Central memory CD8-positive, alpha-beta T cell (primary cell): ENCODE measurements at places on chromosomes 13 and 19.

DNA sequence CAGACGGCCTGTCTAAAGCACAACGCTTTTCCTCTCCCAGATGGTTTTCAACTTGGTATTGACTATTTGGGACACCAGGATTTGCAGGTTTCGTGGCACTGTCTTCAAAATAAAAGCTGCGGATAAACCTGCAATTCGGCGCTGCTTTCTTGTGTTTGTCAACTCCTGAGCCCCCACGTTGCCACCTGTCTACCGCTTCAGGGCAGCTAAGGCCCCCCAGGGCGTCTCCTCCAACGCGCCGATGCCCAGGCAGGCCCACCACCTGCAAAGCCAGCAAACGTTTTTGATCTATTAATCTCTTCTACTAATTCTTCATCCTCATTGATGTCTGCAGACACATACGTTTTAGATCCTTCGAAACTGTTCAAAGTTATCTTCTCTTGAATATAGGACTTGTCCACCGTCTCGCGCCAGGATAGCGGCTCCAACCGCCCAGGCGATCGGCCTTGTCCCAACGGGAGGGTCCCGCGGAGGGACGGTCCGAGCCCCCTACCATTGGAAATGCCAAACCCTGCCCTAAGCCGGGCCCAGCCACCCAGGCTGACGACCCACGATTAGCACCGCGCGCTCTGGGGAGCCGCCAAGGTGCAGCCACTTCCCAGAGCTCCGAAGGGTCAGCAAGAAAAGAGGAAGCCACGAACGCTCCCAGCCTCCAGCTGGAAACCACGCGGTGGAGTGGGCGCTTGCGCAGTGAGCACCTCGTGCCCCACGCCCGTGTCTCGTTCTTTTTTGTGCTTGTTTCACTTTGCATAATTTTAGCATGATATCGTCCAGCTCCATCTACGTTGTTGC is 23.4 kb upstream of the VN1R4 start:
- H3K27ac ChIP-seq: no peak overlapping the region
- no peaks in the 10 kb centered on the region for H3K27me3 ChIP-seq
- no peak overlapping the region for H3K4me3 ChIP-seq
- no peaks in the 10 kb centered on the region for H3K4me1 ChIP-seq

- no peak overlapping the region for H3K27ac ChIP-seq
- H3K27me3 ChIP-seq: peaks cover 9% of the 10 kb centered on the region
- DNase-seq: no peak
- H3K4me3 ChIP-seq: no peak overlapping the region
- H3K4me1 ChIP-seq: no peaks in the 10 kb centered on the region
- no peaks in the 10 kb centered on the region for H3K36me3 ChIP-seq
These were observed 157.7 kb downstream of the ZNF536 start for GRCh38 chr19:30529876-30530275.

GRCh38 chr13:114142640-114143490 is 10.4 kb upstream of the RASA3 start:
- no peak overlapping the region for H3K4me3 ChIP-seq
- H3K36me3 ChIP-seq: peaks cover 1% of the 10 kb centered on the region
- no peak overlapping the region for H3K27ac ChIP-seq
- peaks cover 27% of the 10 kb centered on the region for H3K4me1 ChIP-seq
- no peaks in the 10 kb centered on the region for H3K27me3 ChIP-seq
- DNase-seq: peak; percentile 65

DNA sequence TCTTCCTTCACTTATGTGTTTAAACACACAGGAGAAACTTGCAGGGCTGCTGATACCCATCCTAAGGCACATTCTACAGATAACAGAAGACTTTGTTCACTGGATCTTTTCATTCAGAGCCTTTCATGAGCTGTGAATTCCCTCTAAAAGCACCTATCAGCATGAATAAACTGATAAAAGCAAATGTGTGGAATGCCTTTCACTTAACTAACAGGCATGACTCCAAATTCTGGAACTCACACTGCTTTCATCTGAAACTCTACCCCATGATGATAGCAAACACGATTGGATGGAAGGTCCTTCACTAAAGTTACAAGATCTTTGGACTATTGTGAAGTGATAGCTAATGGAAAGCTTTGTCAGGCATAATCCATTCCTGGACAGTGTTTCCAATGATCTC is 457.3 kb downstream of the EFNB2 start:
- H3K27ac ChIP-seq: no peak overlapping the region
- H3K4me1 ChIP-seq: no peaks in the 10 kb centered on the region
- H3K4me3 ChIP-seq: no peak overlapping the region
- no peaks in the 10 kb centered on the region for H3K27me3 ChIP-seq
- peaks cover 4% of the 10 kb centered on the region for H3K36me3 ChIP-seq

DNA sequence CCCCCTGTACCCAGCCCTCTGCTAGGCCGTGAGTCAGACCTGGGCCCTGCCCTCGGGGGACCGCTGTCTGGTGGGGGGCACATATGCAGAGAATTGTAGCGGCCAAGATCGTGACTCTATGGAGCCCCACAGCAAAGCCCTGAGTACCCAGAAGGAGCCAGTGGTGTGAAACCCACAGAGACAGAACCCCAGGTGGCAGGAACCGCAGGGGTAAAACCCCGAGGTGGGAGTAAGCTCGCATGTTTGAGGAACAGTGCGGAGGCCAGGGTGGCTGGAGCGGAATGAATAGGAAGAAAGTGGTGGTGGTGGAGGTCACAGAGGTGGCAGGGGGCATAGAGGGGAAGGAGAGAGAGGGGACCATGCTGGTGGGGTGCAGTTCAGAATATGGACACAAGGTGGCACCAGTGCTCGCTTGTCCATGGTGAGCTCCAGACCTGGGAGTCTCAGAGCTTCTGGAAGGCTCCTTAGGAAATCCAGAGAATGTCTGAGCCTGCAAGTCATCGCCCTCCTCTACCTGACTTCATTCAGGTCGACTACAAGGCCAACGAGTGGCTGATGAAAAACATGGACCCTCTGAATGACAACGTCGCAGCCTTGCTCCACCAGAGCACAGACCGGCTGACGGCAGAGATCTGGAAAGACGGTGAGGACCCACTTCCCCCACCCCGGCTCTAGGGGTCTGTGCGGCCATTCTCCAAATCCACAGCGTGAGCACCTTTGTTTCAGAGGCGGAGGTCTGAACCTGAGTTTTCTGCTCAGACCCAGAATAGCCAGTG is 48.9 kb downstream of the MYH14 start:
- no peak overlapping the region for H3K4me3 ChIP-seq
- DNase-seq: no peak
- H3K27ac ChIP-seq: no peak overlapping the region

- H3K4me1 ChIP-seq: peaks cover 57% of the 10 kb centered on the region
- peaks cover 6% of the 10 kb centered on the region for H3K36me3 ChIP-seq
- H3K27ac ChIP-seq: no peak overlapping the region
These were observed 1.4 kb downstream of the FFAR2 start for GRCh38 chr19:35449359-35450043.

- DNase-seq: no peak
- H3K4me1 ChIP-seq: peaks cover 20% of the 10 kb centered on the region
- no peak overlapping the region for H3K4me3 ChIP-seq
These were observed 24.2 kb downstream of the VRK3 start for GRCh38 chr19:50000841-50001557.

- DNase-seq: no peak
- H3K4me3 ChIP-seq: no peak overlapping the region
- no peaks in the 10 kb centered on the region for H3K4me1 ChIP-seq
- peaks cover 18% of the 10 kb centered on the region for H3K27me3 ChIP-seq
These were observed 61.6 kb upstream of the SGCG start for GRCh38 chr13:23119131-23119530.

GRCh38 chr19:42850981-42851717 is 28.4 kb downstream of the PSG1 start:
- H3K27ac ChIP-seq: no peak overlapping the region
- DNase-seq: no peak
- H3K36me3 ChIP-seq: no peaks in the 10 kb centered on the region
- H3K4me1 ChIP-seq: no peaks in the 10 kb centered on the region

- H3K36me3 ChIP-seq: peaks cover 2% of the 10 kb centered on the region
- no peak within 1 kb of the TSS for H3K27ac ChIP-seq
- H3K4me3 ChIP-seq: peak within 1 kb of the TSS; percentile 61
- DNase-seq: no peak
- no peaks in the 10 kb centered on the region for H3K4me1 ChIP-seq
These were observed at the start of gene KCTD15 for GRCh38 chr19:33796164-33796875. Gene KCTD15 (plus strand): TSS chr19:33796870. CDS start chr19:33800455, 3,585 bp downstream.

DNA sequence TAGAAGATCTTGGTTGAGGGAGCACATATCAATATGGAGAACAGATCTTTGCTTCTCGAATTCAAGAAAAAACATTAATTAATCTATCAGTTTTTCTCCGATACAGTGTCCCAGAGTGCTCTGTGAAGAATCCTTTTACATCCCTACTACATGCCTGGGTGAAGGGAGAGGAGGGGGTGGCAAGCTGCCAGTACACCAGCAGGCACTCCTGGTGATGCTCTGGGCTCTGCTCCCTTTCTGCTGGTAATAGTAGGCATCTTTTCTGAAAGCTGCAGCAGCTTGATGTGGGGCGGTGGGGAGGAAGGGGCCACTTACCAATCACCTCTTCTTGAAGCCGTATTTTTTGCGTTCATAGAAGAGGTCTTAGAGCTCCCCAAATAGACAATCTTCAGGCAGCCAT is 30.7 kb downstream of the PBX4 start:
- DNase-seq: no peak
- no peak overlapping the region for H3K27ac ChIP-seq
- no peaks in the 10 kb centered on the region for H3K27me3 ChIP-seq
- H3K4me1 ChIP-seq: peaks cover 27% of the 10 kb centered on the region
- H3K4me3 ChIP-seq: no peak overlapping the region

- no peaks in the 10 kb centered on the region for H3K27me3 ChIP-seq
- peaks cover 72% of the 10 kb centered on the region for H3K4me1 ChIP-seq
- H3K36me3 ChIP-seq: peaks cover 9% of the 10 kb centered on the region
- DNase-seq: no peak
These were observed 12.7 kb downstream of the FOXO1 start for GRCh38 chr13:40653527-40654318.

DNA sequence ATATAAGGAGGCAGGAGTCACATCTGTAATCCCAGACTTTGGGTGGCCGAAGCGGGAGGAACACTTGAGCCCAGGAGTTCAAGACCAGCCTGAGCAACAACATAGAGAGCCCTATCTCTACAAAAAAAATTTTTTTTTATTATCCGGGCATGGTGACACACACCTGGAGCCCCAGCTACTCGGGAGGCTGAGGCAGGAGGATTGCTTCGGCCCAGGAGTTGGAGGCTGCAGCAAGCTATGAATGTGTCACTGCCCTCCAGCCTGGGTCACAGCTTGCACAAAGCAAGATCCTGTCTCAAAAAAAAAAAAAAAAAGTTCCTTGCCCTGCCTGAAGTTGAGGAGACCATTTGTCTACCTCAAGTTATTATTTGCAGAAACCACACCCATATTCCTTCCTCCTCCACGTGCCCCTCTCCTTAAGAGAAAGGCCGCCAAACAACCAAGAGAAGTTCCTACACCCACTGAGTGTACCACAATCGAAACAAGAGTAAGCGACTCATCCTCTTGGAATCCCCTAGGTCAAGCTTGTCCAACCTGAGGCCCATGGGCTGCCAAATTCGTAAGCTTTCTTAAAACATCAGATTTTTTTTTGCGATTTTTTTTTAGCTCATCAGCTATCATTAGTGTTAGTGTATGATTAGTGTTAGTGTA is 2.2 kb downstream of the ABCC4 start:
- H3K27ac ChIP-seq: peak overlapping the region; percentile 54
- no peak for DNase-seq
- H3K36me3 ChIP-seq: no peaks in the 10 kb centered on the region
- peak overlapping the region; percentile 84 for H3K4me3 ChIP-seq
- peaks cover 26% of the 10 kb centered on the region for H3K4me1 ChIP-seq

DNA sequence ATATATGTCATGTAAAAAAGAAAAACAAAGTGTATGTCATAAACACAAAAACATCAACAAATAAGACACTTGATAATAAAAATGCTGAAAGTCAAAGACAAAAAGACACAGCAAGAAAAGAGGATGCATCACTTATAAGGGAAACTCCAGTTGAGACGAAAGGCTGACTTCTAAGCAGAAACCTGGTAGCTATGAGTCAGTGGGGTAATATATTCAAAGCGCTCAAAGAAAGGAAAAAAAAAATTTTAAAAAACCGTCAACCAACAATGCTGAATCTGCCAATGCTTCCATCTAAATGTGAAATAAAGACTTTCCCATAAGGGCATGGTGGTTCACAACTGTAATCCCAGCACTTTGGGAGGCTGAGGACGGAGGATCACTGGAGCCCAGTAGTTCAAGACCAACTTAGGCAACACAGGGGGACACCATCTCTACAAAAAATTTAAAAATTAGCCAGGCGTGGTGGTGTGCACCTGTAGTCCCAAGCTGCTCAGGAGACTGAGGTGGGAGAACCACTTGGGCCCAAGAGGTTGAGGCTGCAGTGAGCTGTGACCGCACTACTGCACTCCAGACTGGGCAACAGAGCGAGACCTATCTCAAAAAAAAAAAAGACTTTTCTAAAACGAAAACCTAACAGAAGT is 24.0 kb downstream of the USP12 start:
- peak overlapping the region; percentile 38 for H3K27ac ChIP-seq
- no peak for DNase-seq
- H3K36me3 ChIP-seq: peaks cover 10% of the 10 kb centered on the region
- no peaks in the 10 kb centered on the region for H3K27me3 ChIP-seq
- no peak overlapping the region for H3K4me3 ChIP-seq

- no peaks in the 10 kb centered on the region for H3K36me3 ChIP-seq
- H3K27me3 ChIP-seq: no peaks in the 10 kb centered on the region
- DNase-seq: no peak
- no peak overlapping the region for H3K4me3 ChIP-seq
These were observed 704.4 kb upstream of the PCDH20 start for GRCh38 chr13:62119739-62120700.

DNA sequence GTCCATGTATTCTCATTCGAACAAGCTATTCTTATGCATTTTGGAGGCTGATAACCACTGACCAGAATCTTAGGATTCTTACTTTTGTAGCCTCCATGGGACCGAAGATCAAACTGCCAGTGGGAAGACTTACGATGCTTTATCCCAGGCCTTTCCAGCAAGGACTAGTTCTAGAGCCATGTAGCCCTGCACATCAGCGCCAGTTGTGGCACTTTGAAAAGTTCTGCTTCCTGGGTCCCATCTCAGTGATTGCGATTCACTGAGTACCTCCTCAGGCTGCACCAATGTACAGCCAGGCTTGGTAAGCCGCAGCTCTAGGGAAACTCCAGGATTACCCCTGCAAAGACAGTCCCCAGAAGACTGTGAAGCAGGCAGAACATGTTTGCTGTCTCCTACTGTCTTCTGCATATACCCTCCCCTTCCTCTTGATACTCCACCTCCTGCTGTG is 18.9 kb upstream of the ENOX1 start:
- H3K4me1 ChIP-seq: no peaks in the 10 kb centered on the region
- no peak for DNase-seq
- H3K27me3 ChIP-seq: peaks cover 9% of the 10 kb centered on the region

GRCh38 chr13:98843482-98843877 is 91.0 kb upstream of the SLC15A1 start:
- peak overlapping the region; percentile 12 for H3K27ac ChIP-seq
- peaks cover 5% of the 10 kb centered on the region for H3K4me1 ChIP-seq
- no peaks in the 10 kb centered on the region for H3K27me3 ChIP-seq
- no peak overlapping the region for H3K4me3 ChIP-seq

DNA sequence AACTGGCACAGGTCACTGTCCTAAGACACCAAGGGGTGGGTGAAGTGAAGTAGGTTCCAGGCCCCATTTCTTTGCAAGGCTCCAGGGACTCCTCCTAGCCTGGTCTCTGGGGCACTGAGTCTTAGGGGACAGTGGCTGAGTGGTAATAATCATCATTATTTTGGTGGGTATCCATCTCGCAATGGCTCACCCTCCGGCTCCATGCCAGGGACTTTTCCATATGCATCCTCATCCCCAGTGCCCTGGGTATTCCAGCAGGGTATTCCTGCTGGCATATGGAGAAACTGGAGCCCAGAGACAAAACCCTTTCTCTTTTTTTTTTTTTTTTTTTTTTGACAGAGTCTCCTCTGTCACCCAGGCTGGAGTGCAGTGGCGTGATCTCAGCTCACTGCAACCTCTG is 2.5 kb downstream of the PDE4A start:
- peaks cover 28% of the 10 kb centered on the region for H3K36me3 ChIP-seq
- H3K4me1 ChIP-seq: peaks cover 64% of the 10 kb centered on the region
- no peak overlapping the region for H3K4me3 ChIP-seq
- H3K27me3 ChIP-seq: peaks cover 49% of the 10 kb centered on the region
- DNase-seq: no peak
